Stimulated activated CD8-positive, alpha-beta memory T cell treated with anti-CD3 and anti-CD28 coated beads, Interleukin-7, amount 100 ng/mL, for 1 hour (primary cell): ENCODE measurements at places on chromosomes 12 and 14.

DNA sequence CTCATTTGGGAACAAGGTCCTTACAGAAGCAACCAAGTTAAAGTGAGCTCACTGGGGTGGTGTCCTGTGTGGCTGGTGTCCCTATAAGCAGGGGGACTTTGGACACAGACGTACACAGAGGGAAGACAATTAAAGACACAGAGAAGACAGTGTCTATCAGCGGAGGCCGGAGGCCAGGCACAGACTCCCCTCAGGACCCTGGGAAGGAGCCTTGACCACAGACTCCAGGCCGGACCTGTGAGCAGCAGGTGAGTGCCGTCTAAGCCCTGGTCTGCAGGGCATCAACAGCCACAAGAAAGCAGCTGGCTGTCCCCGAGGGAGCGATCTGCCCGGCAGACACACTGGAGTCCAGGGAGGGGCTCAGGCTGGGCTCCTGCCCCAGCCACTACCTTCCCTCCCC is 219.1 kb upstream of the C14orf180 start:
- no peak for DNase-seq

DNA sequence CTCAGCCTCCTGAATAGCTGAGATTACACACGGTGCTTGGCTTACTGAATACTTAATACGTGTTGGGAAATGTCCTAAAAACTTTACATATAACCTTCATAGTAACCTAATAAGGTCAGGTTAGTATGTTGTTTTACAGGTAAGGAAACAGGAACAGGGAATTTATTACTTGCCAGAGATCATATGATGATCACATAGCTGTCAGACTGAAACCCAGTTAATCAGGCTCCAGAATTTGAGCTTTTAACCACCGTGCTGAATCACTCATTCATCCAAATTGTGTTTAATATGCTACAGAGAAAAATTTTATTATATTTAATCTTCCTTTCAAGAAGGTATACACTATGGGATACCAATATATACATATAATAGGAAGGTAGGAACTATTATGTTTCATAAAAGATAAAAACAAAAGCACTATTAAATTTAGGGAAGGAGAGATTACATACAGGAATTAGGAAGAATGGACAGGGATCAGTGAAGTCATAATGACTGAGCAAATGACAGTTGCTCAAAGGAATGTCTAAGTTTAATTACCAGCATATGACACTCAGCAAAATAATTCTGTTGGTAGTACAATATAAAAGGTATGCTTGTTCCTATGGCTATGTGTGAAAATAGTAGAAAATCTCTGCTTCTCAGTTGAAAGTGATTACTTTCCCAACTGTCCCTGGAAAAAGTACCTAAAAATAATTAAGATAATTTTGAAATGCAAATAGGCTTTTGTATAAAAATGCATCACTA is 59.3 kb downstream of the HEATR5A start:
- no peak for DNase-seq

DNA sequence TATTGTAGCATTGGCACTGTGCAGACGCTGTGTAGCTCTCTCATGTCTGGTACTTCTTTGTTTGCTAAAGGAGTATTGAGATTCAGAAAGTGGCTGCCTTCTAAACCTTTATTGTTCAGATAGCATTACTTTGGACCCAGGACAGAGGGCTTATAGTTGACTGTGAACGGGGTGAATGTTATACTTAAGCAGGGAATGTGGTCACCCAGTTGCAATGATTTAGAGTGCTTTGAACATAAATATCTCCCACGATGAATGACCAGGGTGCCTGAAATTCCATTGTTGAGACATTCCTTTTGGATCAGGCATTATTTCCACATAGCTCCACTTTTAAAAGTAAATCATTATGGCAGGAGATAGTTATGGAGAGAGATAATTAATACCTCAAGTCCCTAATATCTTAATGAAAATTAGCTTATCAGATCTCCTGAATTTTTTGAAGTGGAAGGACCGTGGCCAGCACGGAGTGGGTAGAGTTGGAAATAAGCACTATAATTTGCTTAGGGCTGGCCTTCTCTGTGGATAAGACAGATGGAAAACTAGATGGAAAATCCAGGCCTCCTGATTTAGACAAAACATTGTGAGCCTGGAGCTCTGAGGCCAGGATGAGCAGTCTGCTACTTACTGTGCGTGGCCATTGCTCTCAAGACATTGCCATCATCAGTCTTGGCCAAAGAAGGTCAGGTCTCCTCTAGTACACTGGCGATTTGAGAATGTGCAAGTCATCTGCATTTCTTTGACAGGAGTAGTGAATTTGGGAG is 114.5 kb downstream of the ETV6 start:
- DNase-seq, result no peak

DNA sequence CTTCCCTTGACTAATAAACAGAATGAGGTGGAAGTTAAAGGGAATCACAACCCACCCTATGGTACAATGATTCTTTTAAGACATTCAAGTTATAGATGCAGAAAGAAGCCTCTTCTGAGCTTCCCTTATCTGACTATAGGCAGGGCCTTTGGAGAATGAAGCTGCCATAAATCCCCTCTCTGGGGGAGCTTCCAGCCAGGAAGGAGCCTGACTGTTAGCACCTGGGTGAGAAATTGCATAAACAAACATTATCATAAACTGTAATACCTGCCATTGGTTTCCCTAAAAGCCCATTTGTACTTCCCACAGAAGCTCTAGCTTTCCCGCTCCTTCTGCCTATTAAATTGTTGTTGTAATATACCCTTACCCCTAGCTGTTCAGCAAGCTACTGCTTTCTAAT is 81.3 kb upstream of the RESF1 start:
- DNase-seq, result no peak

GRCh38 chr12:124207617-124208016 is 87.3 kb upstream of the RFLNA start:
- DNase-seq, result no peak

DNA sequence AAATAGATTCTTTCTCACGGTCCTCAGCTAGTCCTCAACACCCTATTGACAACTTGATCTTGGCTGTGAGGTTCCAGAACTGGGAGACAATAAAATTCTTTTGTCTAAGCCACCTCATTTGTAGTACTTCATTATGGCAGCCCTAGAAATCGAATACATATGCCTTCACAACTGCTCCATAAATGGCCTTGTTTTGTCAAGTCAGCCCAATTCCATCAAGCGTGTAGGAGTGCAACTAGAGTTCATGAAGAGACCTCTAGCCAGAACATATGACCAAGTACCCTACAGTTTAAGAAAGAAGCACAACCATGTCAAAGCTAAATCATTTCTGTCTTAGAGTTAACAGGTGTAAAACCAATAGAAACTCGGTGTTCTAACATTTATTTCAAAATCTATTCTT is 45.0 kb upstream of the PLEKHA5 start:
- no peak for DNase-seq

DNA sequence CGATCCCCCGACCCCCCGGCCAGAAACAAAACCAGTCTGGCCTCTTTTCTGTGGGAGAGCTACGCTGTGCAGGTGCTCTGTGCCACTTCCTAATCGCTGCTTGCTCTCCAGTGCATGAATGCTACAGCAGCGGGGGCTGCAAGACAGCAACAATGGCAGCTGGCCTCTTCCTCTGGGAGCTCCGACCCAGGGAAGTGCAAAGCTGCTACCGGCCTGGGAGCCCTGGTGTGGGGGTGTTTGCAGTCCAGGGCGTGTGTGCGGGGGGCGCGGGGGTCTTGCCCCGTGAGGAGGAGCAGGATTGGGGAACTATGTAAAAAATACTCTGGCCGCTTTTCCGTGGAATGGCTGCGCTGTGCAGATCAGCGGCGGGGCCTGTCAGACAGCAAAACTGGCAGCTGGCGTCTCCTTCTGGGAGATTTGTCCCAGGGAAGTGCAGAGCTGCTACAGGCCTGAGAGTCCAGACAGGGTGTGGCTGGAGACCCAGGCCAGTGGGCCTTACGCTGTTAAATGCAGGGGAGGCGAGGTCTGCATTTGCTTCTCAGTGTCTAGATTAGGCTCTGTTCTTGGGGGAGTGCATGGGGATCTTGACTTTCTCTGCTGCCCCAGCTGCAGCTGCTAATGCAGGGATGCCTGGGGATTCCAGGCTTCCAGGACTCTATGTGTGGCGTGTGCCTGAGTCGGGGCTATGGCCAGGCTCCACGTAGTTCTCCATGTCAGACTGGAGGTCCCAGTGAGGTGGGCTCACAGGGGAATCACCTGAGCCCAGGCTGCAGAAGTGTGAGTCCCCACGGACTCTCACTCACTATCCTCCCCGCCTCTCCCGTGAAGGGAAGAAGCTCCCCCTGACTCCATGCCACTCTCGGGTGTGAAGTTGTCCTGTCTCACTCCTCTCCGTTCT is 344.5 kb downstream of the AEBP2 start:
- no peak for DNase-seq

GRCh38 chr14:42710071-42710470 is 1103.4 kb downstream of the LRFN5 start:
- no peak for DNase-seq

GRCh38 chr12:94585626-94586025 is 64.7 kb downstream of the TMCC3 start:
- DNase-seq, result no peak

DNA sequence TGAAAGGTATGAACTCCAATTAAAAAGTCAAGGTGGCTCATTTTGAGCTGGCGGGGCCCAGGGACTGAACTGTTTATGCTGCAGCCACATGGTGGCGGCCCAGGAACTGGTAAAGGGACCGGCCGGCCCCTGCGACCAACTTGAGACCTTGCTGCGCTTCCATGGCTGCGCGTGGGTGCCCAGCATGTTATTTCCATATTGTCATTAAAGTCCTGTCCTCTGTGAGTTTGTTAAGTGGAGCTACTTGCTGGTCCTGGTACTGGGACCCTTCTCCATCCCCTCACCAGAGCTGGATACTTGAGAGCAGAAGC is 62.3 kb downstream of the BEGAIN start:
- DNase-seq, result no peak

GRCh38 chr12:39587225-39587624 is 32.4 kb downstream of the ABCD2 start:
- DNase-seq, result no peak

- no peak for DNase-seq
Observed at GRCh38 chr12:68439368-68440045, 107.3 kb upstream of the MDM1 start.

GRCh38 chr12:13220838-13221237 is 24.3 kb downstream of the EMP1 start:
- DNase-seq, result no peak

- no peak for DNase-seq
Observed at GRCh38 chr14:56562883-56563282, 16.7 kb upstream of the TMEM260 start.

DNA sequence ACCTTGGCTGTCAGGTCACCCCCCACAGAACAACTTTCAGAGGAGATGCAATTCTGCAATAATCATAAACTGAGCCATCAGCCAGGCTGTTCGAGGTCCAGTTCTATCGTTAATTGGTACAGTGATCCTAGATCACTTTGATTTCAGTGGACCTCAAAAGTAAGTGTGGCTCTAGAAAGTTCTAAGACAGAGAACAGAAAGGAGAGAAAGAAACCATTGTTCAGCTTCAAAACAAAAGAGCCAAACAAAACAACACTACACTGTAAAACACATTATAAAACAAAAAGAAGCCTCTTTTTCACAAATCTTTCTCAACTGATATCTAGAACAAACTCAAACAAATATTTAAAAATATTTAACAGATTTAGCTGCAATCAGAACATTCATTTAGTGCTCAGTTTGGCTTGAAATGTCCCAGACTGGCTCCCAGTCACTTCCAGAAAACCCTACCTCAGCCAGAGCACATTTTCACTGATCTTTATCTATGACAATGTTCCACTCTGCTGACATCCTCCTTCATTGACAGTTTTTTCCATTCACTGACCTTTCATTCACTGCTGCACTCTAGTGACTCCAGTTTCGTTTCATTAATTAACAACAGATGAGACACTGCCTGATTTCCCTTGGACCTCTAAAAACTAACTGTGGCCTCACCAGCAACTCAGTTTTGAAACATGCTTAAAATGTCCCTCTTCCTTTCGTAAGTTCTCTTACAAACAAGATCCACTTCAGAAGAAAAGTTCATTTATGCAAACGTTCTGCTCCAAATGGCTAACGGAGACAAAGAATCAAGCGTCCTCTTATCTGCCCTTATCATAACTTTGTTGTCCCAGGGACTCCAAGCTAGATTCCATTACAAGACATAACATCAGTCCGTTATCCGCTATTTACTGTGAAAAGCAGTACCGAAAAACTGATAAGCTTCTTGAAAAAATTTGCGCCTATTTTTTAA is 56.8 kb downstream of the DUSP16 start:
- no peak for DNase-seq

DNA sequence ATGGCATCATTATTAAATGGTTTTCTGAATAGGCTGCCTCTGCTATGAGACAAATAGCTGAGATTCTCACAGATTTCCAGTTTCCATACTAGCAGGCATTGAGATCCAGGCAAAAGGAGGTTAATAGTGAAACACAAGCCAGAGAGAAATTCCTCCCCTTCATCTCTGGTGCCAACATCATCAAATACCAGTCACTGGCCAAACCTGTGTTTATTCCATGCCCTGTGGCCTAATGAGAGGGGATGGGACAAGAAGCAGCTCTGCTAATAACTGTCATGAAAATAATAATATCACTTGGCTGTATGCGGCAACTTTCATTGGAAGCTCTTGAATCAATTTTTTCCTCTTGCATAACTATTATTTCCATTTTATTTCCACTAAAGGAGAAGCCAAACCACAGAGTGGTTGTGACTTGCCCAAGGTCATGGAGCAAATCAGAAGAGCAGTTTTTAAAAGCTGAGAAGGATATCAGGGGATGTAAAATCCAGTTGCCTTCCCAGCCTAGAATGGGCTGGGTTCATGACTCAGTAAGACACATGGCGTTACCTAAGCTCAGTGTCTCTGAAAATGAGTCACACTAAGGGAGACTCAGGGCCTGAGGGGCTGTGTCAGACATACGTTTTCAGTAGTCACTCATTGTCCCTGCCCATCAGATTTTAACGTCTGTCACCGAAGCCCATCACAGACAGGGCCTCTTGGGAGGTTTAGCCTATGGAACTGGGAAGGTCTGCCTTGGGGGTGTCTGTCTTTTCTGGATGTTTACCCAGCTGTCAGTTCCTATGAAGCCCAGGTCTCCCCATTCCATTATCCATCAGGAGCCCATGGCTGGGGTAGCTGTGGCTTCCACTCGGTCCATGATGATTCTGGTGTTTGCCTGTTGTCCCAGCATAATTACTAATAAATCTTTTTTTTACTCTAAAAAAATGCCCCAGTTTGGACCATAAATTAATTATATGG is 208.8 kb upstream of the EEA1 start:
- DNase-seq, result no peak

GRCh38 chr12:84355561-84355960 is 557.0 kb downstream of the SLC6A15 start:
- DNase-seq, result no peak

GRCh38 chr14:53220914-53221313 is 67.8 kb upstream of the DDHD1 start:
- no peak for DNase-seq

DNA sequence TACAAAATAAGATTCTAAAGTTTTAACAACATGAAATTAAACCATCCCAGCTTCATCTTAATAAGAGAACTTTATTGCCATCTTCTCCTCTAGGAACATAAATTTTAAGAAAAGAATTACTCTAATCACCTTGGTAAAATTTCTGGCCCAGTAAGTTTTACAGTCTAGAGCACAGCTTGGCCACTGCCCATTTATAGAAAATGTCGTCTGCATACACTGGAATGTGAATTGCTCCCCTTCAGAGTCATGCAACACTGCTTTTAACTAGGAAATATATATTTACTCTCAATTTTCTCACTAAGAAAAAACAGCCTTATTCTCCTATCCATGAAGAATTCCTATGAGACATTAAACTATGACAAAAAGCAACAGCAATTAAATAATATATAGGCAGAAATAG is 48.2 kb downstream of the KCNC2 start:
- DNase-seq, result no peak

- no peak for DNase-seq
Observed at GRCh38 chr12:30613119-30613830, 82.4 kb downstream of the IPO8 start.

GRCh38 chr12:92927055-92927435 is 2.0 kb downstream of the EEA1 start:
- DNase-seq, result no peak
